ENCODE measurements at places on chromosomes 1 and 21. TPM values are rescaled to one million over a fixed set of nuclear protein-coding genes. Genes with fewer than 3 reads are reported as not detected.

DNA sequence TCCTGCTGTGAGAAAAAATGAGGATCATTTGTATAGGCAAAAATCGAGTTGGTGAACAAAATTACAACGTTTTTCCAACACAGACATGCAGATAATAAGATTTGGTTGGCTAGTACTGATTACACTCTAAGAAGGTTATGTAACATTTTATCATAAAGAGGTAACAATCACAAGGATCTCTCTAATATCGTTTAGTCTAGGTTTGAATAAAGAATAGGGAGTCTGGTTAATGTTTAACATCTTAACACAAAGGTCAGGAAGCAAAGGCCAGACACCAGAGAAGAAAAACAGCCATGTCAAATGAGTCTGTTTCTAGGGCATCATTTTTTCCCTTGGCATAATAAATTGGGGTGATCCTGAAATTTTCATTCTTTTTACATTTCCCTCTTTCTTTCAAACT, 207.4 kb upstream of the CHRM3 start:
- DNase-seq = no peak

- no peak for DNase-seq
Observed at GRCh38 chr1:2091611-2092604, 41.7 kb downstream of the PRKCZ start.

GRCh38 chr1:26109229-26110164, 2.1 kb upstream of the PDIK1L start:
- no peak for DNase-seq

GRCh38 chr1:33715195-33715811, 148.6 kb upstream of the HMGB4 start:
- no peak for DNase-seq

DNA sequence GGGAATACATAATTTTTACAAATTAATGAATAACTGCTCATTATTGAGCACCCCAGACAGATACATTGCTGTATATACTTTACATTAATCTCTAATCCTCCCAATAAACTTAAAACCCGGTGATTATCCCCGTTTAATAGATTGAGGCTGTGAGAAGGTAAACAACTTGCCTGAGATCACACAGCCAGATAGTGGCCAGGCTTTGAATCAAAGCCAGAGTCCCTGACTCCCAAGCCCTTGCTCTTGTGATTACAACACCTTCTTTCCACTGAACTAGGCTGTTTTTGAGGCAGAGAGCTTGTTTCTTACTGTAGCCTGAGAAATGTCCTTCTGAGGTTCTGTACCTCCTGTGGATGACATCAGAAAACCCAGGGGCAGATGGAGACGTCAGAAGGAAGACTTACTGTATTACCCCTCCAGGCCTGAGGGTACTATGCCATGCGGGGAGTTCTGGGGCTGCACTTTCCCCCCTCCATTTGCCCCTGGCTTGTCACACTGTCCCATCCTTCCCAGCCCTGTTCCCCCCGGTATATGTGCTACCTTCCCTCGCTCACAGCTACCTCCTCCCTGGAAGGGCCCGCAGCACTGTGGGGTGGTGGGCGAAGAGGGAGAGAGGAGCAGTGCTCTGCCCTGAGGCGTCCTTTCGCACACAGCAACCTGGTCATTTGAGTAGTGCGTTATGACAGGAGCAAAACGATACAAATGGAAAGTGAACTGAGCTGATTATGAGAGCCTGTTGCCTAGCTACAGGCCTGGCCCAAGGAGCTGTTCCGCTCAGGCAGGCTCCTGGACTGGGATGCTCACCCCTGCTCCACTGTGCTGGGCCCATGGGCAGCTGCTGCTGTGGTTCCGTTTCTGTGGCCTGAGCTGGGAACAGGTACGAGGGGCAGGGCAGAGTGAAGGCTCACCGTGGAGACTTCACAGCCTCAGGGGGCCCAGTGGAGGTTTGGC, 4.6 kb downstream of the KCNC4 start:
- DNase-seq = no peak

GRCh38 chr1:209778102-209778501, 6.3 kb downstream of the C1orf74 start:
- no peak for DNase-seq

DNA sequence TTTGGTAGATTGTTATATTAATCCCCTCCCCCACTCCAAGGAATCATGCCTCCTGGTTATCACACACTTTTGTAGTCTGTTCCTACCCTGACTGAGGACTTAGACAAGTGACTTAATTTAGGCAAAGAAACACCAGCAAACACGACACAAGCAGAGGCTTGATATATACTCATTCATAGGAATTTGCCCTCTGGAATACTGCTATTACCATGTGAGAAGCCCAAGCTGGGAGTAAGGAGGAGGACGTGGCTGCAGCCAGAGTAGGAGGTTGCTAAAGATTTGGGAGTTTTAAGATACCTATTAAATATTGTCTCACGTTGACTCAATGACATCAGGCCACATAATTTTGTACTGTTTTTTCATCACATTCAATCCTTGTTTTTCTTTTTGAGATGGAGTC, 100.2 kb downstream of the LRRC53 start:
- no peak for DNase-seq

DNA sequence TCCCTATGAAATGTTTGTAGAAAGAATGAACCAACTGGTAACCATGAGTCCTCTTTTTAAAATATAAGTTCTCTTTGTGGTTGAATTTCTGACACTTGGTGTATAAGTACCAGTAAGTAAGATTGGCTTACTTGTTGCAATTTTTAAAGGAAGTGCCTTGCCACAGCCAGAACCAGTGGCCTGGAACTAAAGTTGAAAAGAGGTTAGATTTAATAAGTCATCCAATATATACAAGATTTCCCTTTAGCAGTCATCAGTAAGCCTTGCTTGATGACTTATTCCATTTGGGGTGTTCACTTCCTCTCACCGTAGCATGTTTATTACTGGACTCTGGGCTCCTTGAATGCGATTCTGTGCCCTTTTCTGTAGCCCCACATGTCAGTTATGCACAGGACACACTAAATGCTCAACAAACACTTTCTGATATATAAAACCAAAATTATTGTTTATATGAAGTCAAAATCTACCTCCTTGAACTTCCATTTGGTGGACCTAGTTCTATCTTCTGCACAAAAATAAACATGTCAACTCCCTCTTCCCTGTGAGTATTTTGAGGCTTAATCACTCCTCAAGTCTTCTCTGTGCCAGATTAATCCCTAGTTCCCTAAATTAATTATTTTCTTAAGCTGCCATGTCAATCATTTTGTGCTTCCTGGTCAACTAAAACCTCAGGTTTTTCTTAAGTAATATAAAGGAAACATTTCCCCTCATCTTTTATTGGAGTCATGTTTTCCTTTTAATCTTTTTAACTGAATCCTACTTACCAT, 218.1 kb downstream of the ST6GALNAC3 start:
- DNase-seq = no peak

DNA sequence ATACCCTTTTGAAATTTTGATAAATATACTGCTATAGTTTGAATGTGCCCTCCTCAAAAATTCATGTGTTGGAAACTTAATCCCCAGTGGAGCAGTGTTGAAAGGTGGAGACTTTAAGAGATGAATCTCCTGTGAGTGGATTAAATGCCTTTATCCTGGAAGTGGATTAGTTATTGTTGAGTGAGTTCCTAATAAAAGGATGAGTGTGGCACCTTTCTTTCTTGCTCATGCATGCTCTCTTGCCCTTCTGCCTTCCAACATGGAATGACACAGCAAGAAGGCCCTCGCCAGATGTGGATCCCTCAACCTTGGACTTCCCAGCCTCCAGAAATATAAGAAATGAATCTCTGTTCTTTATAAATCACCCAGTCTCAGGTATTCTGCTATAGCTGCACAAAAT, 51.8 kb downstream of the CD160 start:
- DNase-seq = no peak

- DNase-seq = no peak
Observed at GRCh38 chr1:77287535-77287934, 5.7 kb downstream of the AK5 start.

DNA sequence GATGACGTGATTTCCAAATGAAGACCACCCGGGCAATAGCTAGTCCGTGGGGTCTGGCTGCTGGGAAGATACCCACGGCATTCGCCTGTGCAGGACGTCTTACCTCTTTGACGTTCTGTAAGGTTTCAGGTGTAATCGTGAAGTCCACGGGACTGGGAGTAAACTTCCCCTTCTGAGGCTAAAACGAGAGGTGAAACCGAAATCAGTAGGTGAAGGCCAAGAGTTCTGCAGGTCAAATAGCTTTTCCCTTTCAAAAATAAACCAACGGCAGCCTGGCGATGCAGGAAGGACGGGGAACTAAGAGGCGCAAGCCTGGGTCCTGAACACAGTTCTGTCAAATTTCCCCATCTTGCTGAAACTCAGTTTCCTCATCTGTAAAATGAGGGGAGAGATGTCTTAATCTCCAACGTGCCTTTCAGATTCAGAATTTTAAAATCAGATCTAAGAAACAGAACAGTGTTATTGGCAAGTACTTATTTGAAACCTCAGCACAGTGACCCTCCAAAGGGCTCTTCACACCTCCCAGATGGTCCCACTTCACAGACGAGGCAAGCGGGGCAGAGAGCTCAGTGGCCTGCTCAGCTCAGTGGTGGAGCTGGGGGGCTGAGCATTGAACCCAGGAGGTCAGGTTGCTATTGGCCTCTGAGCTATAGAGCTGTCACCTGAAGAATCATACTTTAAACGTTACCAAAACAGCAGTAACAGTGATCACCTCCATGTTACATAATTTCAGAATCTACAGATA, 34.7 kb downstream of the VPS26C start:
- DNase-seq = no peak

- DNase-seq = peak; percentile 85
Observed at GRCh38 chr21:45292399-45293219, 4.9 kb upstream of the POFUT2 start.

- no peak for DNase-seq
Observed at GRCh38 chr1:59709333-59709732, 105.4 kb upstream of the HOOK1 start.

GRCh38 chr1:160814316-160814715, 18.3 kb downstream of the LY9 start:
- DNase-seq = no peak

DNA sequence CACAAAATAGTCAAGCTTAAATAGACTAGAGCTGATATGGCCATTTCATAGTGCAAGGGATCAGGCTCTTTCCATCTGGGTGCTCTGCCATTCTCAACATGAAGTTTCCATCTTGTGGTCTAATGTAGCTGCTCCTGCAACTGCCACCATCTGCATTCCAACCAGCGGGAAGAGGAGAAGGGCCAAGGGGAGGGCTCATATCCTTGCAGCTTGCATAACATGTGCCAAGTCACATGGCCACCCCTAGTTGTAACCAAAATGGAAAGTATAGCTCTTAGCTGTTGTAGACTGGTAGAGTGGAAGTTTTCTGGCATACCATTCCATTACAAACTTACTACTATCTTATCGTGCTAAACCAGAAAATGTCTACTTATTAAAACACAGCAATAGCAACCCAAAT, 38.9 kb upstream of the IVNS1ABP start:
- no peak for DNase-seq

DNA sequence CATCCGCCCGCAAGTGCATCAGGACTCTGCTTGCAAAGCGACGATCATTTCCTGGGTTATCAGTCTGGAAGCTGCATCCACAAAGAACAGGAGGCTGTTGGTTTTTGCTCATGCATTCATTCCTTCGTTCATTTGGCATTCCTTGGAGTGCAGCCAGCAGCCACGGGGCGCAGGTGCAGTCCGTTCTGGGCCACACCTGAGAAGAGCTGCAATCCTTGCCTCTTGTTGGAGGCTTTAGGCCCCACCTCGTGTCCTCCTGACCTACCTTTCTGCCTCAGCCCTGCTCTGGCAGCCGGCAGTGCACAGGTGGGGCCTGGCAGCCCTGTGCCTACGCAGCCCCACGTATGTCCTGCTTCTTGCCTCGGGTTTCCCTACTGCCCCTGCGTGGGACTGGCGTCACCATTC, 19.6 kb upstream of the C2CD2 start:
- no peak for DNase-seq

- peak; percentile 48 for DNase-seq
Observed at GRCh38 chr1:159881622-159882526, 18.1 kb downstream of the CFAP45 start.

- DNase-seq = no peak
Observed at GRCh38 chr1:19010995-19011844, 54.7 kb upstream of the IFFO2 start.

DNA sequence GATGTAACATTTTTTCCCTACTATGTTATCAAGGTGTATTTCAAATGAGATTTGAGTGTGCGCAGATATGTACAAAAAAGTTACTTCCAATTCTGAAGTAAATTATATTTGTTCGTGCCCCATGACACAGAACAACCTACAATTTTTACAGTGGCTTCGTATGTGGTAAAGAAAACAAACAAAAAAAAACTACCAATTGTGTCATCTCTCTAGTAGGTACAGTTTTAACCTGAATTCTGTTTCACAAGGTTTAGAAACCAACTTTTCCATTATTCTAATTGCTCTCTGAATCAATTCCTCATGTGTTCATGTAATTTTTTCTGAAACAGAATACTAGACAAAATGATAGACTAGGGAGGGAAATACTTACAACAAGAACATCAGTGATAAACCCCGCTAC, 7.4 kb downstream of the SCAF4 start:
- DNase-seq = no peak

- no peak for DNase-seq
Observed at GRCh38 chr1:85700422-85700821, 7.8 kb downstream of the ZNHIT6 start.

- DNase-seq = no peak
Observed at GRCh38 chr1:238861342-238862066, 524.9 kb upstream of the CHRM3 start.

GRCh38 chr1:94550800-94551241, 9.3 kb upstream of the F3 start:
- no peak for DNase-seq

DNA sequence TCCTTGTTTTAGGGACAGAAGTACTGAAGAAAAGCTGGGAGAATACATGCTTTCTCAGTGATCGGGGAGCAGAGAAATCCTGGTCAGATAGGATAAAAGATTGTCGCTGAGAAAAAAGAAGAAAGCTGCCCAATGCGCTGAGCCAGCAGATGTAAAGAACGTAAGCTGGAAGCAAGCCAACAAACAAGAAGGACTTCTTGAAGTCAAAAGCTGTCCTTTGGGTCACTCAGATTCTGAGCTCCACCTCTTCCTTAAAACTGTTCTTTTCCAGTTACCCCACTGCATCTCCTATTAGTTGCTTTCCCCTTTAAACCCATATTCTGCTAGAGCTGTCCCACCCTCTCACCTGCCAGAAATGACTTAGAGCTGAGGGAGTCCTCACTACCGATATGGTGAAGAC, 64.8 kb downstream of the GPR137B start:
- DNase-seq = no peak

Gene CD5L
- not detected for polyA plus RNA-seq

Gene RNU1-3
- polyA plus RNA-seq = not detected

Gene TFF3
- 5.4 TPM for polyA plus RNA-seq

Gene MATN1
- 0.57 TPM for polyA plus RNA-seq

Gene HUNK
- 19.6 TPM for polyA plus RNA-seq

Gene LIPI
- polyA plus RNA-seq = 0.40 TPM
